Vagina (tissue), 2 donors: ENCODE measurements at places on chromosomes 2 and 18.

- DNase-seq, result no peak
Observed at GRCh38 chr2:24058564-24059271, 9.2 kb downstream of the FKBP1B start.

GRCh38 chr18:36440614-36441013 lies 143.1 kb downstream of the FHOD3 start:
- DNase-seq, result no peak

- DNase-seq, result no peak
Observed at GRCh38 chr2:27956888-27957287, 66.4 kb downstream of the BABAM2 start.

- DNase-seq, result no peak
Observed at GRCh38 chr2:53820711-53821110, 33.9 kb downstream of the ERLEC1 start.

DNA sequence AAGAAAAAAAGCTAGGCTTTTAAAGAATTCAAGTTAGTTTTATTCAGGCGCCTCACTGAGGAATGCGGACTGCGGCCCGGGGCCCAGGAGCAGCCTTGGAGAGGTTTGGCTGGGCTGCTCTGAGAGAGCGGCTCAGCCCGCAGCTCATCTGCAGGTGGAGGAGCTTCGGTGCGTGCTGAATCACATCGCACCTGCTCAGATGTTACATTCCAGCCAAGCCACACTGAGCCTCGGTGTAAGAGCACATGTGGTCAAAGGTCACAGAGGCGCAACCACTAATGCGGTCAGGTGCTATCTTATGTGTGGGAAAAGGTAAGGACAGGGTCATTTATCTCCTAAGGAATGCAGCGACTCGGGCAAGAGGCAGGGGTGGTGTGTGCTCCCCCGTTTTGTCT lies 17.1 kb upstream of the CNDP1 start:
- DNase-seq, result no peak

DNA sequence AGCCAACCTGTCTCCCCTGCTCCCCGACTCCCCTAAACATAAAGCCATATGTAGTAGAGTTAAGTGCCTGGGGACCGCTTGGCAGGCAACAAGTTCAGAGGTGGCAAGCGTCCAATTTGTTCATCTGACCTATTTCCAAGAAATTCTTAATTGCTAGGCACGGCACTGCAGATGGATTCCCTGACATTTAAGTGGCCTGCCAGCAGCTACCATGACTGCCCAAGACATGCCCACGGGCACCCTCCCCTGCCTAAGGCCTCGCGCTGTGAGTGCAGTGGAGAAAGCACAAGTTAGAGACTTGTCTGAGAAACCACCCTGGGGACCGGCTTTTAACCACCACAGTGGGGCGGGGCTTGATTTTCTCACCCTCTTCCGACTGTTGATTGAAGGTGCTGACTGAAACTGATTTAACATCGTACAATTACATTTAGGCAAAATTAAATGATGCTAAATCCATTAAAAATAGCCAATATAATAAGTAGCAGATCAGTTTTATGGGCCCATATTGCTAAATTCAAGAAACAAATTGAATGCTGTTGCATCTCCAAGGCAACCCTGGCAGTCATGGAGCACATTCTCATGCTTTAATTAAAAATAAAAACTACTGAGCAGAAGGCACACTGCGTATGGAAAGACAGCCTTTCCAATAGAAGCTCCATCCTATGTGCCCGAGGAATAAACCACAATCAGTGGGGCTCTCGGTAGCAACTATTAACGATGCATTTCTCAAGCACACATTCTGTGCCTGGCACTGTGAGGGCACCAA lies 163.6 kb upstream of the ACAA2 start:
- DNase-seq, result no peak

DNA sequence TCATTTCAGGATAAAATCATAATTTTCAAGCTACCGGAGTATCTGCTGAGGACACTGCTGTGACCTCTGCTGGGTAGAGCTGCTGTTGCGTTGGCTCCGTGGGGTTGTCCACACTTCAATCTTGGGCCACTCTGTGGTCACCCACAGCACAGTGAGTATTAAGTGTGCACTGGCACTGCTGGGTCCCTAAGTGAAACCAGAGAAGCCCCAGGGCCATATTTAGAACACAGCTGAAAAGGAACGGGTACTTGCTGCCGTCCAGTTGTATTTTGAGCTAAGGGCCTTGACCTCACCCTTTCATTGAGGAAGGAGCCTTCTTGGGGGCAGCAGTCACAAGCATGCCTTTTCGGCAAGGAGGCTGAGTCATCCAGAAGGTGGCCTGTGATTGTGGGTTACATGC lies 10.1 kb downstream of the SLC9A4 start:
- no peak for DNase-seq

DNA sequence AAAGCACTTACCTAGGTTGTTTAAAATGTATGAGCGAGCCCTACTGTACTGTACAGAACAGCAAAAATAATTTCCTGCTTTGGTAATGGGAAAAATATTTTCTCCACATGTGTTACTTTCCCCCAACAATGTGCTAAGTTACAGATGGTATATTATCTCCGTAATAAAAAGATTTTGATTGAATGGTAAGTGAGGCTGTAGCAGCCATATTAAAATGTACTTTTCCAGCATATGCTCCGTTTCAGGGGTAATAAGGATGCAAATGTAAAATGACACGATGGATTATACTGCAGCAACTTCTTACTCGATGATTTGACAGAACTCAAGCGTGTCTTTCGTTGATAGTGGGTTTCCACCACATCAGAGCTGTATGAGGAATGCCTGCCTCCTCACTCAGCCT lies 50.5 kb downstream of the OSBPL6 start:
- peak; percentile 47 for DNase-seq

GRCh38 chr2:213007290-213007838 lies 144.0 kb downstream of the IKZF2 start:
- DNase-seq, result no peak

GRCh38 chr2:113150258-113150601 lies 22.8 kb downstream of the IL1RN start:
- DNase-seq, result no peak

DNA sequence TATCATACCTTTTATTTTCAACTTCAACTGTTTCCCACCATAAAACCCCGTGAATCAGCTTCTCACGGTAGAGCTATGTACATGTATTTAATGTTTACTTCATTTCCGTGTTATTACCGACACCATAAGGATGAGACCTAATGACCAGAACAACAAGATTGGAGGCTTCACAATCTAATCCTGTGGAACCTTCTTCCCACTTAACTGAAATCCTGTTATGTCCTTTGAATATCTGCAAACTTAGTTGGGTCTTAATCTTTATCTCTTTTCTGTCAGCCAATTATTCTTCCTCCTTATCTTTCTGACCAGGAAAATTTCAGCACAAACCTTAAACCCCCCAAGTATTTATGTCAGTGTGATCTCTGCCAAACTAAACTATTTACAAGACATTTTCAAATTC lies 214.4 kb downstream of the TMX3 start:
- no peak for DNase-seq

DNA sequence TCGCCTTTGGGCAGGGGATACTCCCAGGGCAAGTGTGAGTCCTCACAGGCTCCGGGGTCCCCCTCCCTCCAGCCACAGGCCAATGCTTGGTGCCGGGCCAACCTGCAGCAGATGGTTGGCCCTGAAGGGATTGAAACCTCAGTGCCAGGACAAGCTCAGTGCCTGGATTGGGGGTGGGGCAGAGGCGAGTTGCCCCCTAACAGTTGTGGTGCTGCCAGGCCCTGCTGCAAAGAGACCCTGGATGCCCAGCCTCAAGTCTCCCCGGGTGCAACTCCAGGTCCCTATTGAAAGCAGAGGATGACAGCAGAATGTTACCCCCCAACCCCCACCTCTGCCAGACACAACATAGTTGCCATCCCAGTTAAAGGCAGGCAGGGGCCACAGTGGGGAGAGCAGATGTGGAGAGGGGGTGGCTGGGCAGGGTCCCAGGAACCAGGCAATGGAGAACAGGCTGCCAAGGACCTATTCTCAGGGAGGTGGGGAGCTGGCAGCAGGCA lies 9.5 kb upstream of the RNF103 start:
- DNase-seq, result no peak

GRCh38 chr2:38095996-38096861 lies 20.3 kb upstream of the CYP1B1 start:
- no peak for DNase-seq

DNA sequence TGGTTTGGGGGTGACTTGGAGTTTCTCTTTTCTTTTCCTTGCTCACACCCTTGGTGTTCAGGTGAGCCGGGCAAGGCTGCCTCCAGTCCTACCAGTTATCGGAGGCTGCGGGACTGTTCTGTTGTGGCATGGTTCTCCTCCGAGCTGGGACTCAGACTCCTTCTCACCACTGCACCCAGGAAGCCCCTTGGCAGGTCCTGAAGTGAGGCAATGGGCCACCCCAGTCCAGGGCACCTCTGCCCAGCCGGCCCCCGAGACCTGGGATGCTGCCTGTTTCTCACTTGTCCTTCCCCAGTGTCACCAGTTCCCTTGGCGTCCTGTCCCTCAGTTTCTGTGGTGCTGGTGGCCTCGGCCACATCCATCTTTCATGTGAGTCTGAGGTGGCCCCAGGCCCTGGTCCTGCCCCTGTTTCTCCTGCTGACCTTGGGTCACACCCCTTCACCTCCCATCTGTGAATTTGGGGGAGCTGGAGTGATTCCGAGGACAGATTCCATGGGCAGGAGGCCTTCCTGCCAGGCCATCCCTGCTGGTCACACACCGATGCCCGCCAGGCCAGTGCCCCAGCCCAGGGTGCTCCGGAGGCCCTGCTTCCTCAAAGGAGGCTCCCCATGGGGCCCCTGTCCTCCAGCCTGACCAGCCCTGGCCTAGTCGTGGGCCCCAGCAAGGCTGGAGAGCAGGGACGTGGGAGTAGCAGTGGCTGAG lies 6.6 kb upstream of the KLHL30 start:
- DNase-seq, result no peak

GRCh38 chr18:8706791-8707555 lies 1.6 kb downstream of the MTCL1 start:
- no peak for DNase-seq

DNA sequence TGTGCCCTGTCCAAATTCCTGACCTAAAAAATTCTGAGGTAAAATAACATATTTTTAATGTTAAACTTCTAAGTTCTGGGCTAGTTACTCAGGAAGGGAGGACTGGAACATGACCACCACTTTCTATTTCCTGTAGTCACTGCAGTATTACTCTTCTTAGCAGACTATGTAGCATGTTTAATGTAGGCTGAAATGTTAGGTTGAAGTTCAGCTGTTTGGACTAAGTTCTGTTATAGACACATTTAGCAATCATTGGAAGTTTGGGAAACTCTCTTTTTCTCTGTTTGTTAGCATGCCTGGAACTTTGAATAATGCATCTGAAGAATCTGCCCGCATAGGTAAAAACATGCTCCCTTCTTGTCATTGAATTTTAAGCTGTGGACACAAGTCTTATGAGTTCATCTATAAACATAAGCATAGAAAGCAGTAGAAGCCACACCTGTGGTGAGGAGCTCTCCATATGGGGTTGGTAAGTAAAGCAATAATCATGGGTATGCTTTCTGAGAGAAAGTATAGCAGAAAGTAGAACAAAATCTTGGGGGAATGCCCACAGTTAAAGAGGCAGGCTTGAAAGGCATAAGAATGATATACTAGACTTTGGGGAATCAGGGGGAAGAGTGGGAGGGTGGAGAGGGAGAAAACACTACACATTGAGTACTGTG lies 52.6 kb downstream of the IL1R2 start:
- no peak for DNase-seq

DNA sequence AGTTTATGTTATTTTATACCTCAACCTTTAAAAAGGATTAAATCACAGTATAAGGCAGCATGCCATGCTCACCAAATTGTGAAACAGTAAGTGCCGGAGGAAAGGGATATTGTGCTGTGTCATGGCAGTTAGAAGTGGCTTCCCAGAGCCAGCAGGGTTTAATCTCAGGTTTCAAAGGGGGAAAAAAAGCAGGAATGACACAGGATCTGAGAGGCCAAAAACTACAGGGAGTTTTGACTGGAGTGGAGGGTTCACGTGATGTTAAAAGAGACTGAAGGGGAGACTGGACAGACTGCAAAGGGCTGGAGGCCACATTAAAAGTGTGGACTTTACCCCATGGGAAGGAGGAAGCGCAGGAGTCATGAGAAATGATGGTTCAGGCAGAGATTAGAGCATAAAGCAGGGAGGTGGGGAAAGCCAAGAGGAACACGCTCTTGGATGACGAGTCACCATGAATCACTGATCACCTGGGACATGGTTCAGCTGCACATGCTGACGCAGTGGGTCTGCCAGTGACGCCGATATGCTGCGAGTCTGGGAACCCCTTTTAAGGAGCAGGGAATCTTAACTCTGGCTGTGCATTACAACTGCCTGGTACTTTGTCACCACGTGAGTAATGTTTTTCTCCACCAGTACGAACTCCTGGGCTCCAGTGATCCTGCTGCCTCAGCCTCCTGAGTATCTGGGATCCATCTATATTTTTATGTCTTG lies 6.1 kb downstream of the CHMP1B start:
- peak; percentile 92 for DNase-seq

DNA sequence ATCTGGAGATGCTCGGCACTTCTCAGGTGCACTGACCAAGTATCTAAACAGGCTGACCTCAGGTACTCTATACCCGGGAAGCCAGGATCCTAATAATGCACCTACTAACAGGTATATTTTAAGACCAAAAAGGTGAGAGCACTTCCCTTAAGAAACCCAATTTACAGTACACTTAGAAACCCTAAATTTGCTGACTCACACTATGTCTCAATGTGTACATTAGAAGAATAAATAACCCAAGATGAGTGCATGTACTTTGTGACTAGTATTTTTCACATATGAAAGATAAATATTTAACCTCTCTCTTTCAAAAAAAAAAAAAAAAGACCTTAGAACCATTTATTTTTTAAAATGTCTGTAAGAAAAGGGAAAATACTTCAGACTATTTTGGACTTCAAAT lies 118.8 kb downstream of the ZNF516 start:
- no peak for DNase-seq

- DNase-seq, result no peak
Observed at GRCh38 chr2:182647499-182647787, 68.6 kb upstream of the DNAJC10 start.

GRCh38 chr18:46393230-46393629 lies 263.8 kb downstream of the LOXHD1 start:
- DNase-seq, result no peak

GRCh38 chr2:20118051-20118450 lies 66.6 kb upstream of the LAPTM4A start:
- no peak for DNase-seq

GRCh38 chr18:21363348-21363747 lies 121.3 kb downstream of the GREB1L start:
- DNase-seq, result no peak

GRCh38 chr2:102099536-102100298 lies 42.8 kb upstream of the IL1R1 start:
- no peak for DNase-seq

DNA sequence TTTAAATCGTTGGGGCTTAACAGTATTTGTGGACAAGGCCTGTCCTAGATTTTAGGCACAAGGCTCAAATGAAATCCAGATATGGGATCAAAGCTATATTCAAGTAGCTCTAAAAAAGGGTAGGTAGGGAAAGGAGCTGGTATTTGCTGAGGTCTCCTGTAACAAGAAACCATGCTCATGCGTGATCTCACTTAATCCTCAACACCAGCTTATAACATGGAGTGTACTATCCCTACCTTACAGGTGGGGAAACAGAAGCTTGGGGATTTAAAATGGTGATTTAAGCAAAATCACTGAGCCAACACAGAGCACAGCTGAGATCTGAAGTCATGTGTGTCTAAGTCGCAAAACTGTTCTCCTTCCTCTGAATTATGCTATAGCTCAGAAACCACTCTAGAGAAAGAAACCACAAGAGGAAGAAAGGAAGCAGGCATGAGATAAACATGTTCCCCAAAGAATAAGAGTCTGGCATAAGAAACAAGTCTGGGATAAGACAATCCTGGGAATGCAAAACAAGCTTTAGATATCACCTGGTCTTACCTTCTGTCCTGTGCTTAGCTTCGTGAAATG lies 43.1 kb downstream of the CYRIA start:
- DNase-seq, result no peak
